ENCODE measurements at places on chromosomes 4 and X. TPM values are rescaled to one million over a fixed set of nuclear protein-coding genes. Genes with fewer than 3 reads are reported as not detected.

PRSS12 gene
- polyA plus RNA-seq, result 41.5 TPM

SUPT20HL2 gene
- polyA plus RNA-seq, result 2.0 TPM

EMD gene
- 74.2 TPM for polyA plus RNA-seq

VCX3A gene
- polyA plus RNA-seq, result 77.3 TPM

CNGA2 gene
- polyA plus RNA-seq, result 0.83 TPM

REPS2 gene
- polyA plus RNA-seq, result 6.7 TPM

VSIG4 gene
- polyA plus RNA-seq, result 27.4 TPM

PPBP gene
- not detected for polyA plus RNA-seq

GAGE12J gene
- 14.2 TPM for polyA plus RNA-seq

CACNA1F gene
- polyA plus RNA-seq, result 0.24 TPM

ZNF41 gene
- 5.2 TPM for polyA plus RNA-seq

ALG13 gene
- polyA plus RNA-seq, result 43.9 TPM

AFM gene
- polyA plus RNA-seq, result 0.20 TPM

CT45A6 gene
- polyA plus RNA-seq, result not detected

- no peak for DNase-seq
Observed at GRCh38 chrX:16822723-16823122, 36.5 kb downstream of the TXLNG start.

GRCh38 chr4:143375326-143376073 is 38.8 kb downstream of the GAB1 start:
- peak; percentile 37 for DNase-seq

DNA sequence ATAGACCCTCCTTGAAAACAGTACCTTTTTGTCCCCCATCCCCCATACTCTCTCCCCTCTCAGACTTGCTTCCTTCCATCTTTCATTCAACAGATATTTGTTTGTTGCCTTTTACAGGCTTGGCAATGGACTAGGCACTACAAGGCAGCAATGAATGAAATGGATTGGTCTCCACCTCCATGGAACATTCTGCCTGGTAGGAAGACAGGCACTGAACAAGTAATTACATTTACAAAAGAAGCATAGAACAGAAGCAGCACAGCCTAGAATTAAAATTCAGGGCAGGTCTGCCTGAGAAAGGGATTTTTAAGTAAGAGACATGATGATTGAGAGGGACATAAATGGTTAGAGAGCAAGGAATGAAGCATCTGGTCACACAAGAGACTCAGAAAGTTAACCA is 346.1 kb downstream of the GRXCR1 start:
- DNase-seq, result no peak

DNA sequence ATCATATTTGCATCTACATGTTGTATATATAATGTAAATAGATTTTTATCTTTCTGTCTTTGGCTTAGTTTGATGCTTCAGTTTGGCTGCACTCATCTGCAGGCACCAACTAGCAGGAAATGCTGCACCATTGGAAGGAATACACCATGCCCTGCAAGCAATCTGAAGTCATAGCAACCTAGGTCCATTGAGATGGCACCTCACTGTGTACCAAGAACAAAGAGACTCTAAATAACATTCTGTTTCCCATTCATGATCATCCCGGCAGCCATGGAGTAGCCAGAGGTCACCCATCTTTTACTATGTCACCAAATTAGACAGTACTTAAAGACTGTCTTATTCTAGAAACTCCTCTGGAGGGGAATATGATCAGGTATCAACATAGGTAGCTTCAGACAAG is 40.8 kb upstream of the HS6ST2 start:
- DNase-seq, result no peak

DNA sequence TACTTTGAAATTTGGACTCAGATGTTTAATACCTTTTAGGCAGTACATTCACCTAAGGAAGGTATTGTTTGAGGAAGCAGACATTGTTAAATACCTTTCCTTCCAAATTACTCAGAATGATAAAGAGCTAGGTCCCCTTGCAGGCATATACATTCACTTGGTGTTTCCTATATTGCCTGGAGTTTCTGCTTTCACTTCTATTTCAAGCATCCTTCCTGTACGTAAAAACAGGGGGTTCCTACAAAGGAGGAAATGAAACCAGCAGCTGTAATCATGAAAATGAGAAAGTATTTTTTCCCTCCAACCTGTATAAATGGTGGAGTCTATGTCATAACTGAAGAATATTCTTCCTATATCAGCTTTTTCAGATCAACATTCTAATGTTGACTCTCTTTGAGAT is 90.4 kb upstream of the RASGEF1B start:
- no peak for DNase-seq

DNA sequence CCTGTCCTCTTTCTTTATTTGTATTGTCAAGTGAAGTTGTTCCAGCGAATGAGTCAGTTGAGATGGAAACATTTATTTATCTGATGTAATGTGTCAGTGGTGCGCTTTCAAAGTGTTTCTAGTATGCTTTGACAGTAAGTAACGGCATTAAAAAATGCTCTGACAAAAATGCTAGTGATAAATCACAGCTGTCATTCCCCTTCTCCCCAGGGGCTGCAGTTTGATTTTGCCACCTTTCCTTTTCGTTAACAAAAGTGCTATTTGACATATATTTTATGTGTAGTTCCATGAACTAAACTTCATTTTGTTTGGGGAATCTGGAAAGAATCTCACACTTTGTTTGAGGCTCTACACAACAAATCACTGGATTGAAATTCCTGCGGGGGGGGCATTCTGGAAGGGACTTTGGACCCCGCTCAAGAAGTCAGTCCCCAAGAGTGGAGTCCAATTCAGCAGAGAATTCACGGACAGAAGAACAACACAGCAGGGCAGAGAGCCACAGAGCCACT is 7.6 kb upstream of the TBC1D19 start:
- DNase-seq, result no peak

GRCh38 chrX:31609130-31609529 is 537.3 kb upstream of the FTHL17 start:
- DNase-seq, result no peak

DNA sequence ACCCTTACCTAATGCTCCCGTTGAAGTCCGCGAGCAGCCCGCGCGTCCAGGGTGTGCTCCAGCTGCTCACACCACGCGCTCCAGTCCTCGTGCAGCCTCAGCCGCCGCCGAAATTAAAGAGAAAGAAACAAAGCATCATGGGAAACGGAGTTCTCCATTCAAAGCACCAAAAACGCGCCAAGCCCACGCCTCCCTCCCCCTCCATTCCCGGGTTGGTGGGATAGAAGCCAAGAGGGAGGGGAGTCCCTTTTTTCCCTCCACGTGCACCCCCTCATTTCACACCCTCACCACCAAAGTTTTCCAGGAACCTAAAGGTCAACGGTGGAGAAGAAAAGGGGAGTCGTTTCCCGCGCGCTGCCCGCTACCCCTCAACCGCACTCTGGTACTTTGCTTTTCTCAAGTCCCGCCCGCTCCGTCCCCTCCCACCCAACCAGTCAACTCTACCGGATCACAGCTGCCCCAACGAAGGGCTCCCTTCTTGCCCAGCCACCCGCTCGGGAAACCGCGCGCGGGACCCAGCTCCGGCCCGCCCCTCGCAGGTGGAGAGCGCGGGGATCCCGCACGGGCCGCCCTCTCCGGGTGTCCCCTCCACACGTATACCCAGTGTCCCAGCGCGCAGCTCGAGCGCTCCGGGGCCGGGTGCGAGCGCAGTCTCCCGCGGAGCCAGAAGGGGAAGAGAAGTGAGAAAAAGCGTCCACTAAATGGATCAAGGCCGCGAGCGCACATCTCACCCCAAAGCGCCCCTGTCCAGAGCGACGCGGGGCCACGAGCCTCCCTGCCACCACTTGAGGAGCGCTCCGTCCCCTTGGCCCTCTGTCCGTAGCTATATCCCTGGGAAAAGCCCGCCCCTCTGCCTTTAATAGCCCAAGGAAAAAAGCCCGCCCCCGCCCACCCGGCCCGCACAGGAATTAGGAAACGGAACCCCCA is 65.1 kb upstream of the CCDC160 start:
- peak; percentile 45 for DNase-seq

GRCh38 chr4:11730545-11730944 is 301.9 kb upstream of the HS3ST1 start:
- no peak for DNase-seq

GRCh38 chr4:124797223-124797622 is 84.7 kb upstream of the ANKRD50 start:
- no peak for DNase-seq

- DNase-seq, result peak; percentile 77
Observed at GRCh38 chr4:186149872-186150271, 41.5 kb upstream of the CYP4V2 start.

DNA sequence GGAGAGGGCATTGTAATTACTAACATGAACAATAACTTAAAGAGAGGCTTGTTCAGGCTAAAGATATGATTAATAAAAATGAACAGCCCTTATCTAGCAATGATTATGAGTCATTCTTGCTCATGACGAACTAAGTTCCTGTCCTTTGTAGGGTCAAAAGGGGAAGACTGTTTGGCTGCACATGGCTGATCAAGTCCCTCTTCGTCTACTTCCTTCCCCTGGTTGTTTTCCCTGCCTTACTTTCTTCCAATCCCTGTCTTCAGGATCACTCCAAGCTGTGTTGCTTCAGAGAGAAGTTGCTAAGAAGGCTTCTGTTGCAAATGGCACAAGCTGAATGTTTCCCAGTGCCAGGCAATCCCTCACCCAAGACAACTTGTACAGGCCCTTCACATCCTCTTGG is 115.0 kb upstream of the HS3ST1 start:
- no peak for DNase-seq

DNA sequence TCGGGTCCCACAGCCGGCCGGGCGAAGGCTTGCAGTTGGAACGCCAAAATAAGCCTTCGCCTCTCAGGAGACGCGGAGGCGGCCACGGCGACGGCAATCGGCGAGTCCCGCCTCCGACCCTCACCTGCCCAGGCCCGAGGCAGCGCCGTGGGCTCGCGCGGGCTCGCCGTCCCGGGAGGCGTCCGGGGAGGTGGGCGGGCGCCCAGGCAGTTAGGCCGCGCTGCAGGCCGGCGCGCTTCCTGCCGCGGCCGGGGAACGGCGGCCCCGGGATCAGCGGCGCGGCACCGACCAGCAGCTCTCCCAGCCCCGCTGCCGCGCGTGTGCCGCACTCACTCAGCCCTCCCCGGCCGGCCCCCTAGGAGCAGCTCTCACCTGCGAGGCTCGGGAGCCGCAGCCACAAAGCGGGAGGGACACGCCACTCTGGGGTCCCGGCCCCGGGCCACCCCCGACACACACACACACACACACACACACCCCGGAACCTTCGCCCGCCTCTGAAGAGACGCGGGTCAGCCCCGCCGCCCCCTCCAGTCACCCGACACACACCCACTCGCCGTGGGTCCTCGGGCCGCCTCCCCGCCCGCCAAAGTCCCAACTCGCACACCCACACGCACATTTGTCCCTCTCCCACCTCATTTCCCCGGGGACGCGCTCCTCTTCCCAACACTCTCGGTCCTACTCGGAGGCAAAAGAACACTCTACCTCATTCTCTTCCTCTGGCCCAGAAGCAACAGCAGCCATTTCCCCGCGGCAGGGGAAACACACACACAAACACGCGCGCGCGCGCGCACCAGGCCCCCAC is at the start of gene CNOT6L:
CNOT6L (minus strand) TSS at position 767 of the 802 bp plus-strand sequence; CDS start at position 707, 60 bp downstream.
- DNase-seq, result peak; percentile 80

DNA sequence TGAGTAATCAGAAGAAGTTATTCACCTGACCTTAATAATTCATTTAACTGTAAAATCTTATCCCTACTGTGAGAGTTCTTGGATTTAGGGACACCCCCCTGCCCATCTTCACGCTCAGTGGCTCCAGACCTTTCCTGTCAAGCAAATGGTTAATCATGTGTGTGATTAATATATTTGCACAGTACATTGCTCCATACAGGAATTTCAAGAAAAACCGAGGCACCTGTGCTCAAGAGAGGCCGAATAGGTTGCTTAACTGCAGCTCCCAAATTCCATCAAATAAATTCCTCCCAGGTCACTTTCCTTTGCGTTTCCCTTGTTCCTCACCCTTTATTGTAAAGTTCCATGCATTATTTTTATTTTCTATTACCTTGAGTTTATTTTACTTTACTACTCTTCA is 119.5 kb downstream of the STOX2 start:
- no peak for DNase-seq

GRCh38 chrX:106397788-106398538 is 213.8 kb upstream of the RADX start:
- DNase-seq, result no peak

DNA sequence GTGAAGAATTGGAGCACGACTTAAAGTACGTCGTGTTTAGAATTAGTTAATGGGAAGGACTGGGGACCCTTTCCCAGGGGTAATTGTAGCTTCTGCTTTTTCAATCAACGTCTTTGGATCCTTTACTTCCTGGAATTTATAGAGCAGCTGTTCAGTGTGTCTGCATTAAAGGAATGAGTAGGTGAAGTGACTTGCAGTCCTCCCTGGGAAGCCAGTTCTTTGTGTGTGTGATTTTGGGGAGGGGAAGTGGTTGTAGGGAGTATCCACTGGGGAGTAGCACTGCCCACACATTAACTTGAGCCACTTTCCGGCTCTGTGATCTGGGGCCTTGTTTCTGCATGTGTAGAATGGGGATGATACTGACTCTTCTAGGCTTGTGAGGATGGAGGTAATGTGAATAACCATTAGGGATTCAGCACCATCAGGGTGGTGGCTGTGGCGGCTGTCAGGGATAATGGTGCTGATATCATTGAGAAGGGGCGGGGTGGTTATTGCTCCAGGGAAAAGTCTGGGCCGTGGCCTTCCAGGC is 54.7 kb downstream of the TMEM131L start:
- no peak for DNase-seq

- no peak for DNase-seq
Observed at GRCh38 chrX:22268706-22269105, 4.0 kb upstream of the CBLL2 start.

- DNase-seq, result no peak
Observed at GRCh38 chrX:72025236-72025770, 106.4 kb downstream of the RTL5 start.

GRCh38 chrX:153421856-153422255 is 10.6 kb downstream of the ZFP92 start:
- DNase-seq, result no peak

GRCh38 chr4:99457270-99457669 is 22.1 kb upstream of the ADH7 start:
- DNase-seq, result no peak

DNA sequence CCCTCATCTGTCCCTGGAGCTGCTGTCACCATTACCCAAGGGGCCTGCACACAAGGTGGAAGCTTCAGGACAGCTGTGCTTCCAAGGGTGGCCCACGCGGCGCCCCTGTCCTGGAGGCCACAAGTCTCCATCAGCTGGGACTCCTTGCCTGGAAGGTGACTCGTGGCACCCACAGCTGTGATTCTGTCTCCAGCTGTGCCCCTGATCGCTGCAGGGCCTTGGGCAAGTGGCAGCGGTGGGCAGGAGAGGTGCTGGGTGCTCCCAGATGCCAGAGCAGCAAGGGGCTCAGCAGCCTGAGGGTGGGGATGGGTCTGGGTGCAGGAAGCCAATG is 9.0 kb upstream of the DUSP9 start:
- DNase-seq, result no peak

GRCh38 chr4:8275548-8275910 is 6.0 kb downstream of the HTRA3 start:
- DNase-seq, result no peak
